ENCODE measurements at places on chromosomes 4 and X.

DNA sequence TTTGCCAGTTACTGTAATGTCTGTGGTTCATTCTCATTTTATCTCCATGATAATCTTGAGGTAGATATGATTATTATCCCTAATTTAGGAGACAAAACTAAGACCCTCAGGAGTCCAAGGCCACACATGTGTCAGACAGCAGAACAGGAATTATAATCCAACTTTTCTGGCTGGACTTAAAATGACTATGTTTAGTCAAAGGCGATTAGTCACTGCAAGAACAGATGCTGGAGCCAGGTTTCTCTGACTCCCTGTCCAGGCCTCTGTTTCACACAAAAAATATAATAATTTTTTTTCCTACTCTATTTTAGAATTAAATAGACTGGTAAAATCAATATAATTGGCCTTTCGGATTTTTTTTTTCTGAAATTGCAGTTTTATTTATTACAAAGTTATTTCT is 56.7 kb upstream of the TMEM131L start:
- DNase-seq = no peak

DNA sequence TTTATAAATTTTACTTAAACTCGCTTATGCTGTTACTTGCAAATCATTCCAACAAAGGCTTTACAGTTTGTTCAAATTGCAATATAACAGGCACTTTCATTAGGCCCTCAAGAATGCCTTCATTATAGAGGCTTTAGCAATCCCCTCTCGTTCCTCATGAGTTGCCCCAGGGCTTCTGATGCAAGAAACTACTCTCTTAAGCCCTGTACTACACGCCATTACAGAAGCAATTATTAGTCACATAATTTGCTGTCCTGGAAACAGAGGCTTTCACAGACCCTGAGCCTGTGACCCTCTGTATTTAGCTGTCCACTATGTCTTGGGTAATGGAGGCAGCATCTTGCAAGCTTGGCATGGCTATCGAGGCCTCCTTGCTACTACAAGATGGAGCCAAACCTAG is 965.9 kb upstream of the DIAPH2 start:
- DNase-seq = no peak

DNA sequence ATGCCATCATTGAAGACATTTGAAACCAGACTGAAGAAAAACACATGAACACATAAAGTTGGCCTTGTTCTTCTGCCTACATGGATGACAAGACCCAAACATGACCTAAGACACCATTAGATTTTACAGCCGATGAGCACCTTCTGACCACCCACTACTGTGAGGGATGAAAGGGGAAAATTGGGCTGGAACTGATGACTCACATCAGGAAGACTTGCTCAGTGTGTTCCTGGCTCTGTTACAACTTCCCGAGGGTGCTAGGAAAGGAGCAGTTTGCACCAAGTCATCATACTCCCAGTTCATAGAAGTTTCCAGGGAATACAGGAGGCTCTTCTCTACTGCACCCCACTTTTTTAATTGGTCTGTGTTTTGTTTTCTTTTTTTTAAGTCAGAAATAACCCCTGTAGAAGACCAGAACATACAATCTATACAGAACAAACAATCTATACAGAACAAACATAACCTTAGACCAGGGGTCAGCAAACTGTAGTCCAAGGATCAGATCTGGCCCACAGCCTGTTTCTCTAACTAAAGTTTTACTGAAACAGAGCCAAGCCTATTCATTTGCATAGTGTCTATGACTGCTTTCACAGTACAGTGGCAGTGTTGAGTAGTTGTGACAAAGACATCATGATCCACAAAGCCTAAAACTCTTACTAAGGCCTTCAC is 25.3 kb downstream of the BTC start:
- no peak for DNase-seq

DNA sequence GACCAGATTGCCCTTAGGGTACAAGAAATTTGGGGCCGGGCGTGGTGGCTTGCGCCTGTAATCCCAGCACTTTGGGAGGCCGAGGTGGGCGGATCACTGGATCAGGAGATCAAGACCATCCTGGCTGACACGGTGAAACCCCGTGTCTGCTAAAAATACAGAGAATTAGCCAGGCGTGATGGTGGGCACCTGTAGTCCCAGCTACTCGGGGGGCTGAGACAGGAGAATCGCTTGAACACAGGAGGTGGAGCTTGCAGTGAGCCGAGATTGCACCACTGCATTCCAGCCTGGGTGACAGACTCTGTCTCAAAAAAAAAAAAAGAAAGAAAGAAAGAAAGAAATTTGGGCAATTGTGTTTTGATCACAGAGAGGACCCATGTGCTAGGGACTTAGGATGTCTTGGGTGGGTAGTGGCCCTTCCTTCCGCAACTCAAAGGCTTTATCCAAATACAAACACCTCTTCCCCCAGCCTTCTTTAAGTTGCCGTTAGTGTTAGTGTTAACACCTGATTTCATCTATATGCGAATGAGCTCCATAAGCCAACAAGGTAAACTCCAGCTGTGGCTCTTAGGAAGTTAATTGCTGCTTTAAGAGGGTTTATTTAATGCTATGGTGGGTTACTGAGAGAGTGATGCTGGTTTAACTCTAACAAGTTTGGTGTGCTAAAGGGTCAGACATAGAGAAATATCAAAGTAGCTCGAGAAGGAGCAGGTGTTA is 8.6 kb upstream of the CCDC110 start:
- DNase-seq = no peak

GRCh38 chrX:100680756-100681155 is 36.8 kb downstream of the SRPX2 start:
- no peak for DNase-seq

DNA sequence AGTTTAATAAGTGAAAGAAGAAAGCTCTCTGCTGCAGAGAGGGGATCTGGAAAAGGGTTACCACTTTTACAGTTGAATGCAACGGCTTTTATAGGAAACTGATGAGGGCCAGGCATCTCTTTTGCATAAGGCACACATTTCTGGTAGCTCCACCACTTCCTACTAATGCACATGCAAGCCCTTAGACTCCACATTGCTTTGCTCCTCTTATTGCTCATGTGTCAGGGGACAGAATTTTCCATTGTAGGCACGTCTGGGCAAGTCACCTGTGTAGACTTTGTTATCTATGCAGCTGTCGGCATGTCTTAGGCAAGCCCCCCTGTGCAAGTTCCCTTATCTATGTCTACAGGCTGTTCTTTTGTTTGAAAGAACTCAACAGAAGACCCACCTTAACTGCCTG is 294.6 kb upstream of the STS start:
- DNase-seq = no peak

GRCh38 chr4:68917016-68917415 is 34.6 kb downstream of the UGT2A3 start:
- no peak for DNase-seq
